ENCODE measurements at places on chromosomes 13 and 19.
A peak's percentile ranks its signal among the peaks of the same experiment; 100 is the strongest.

GRCh38 chr19:4641132-4641531 is 1.8 kb downstream of the TNFAIP8L1 start:
- DNase-seq: no peak

GRCh38 chr13:83819156-83819555 is 63.1 kb downstream of the SLITRK1 start:
- no peak for DNase-seq

- DNase-seq: no peak
These were observed 275.5 kb downstream of the ENOX1 start for GRCh38 chr13:43510956-43511901.

- peak; percentile 55 for DNase-seq
These were observed 217.4 kb downstream of the DLEU7 start for GRCh38 chr13:50626101-50626547.

- no peak for DNase-seq
These were observed 124.4 kb downstream of the RNF17 start for GRCh38 chr13:24888291-24888931.

DNA sequence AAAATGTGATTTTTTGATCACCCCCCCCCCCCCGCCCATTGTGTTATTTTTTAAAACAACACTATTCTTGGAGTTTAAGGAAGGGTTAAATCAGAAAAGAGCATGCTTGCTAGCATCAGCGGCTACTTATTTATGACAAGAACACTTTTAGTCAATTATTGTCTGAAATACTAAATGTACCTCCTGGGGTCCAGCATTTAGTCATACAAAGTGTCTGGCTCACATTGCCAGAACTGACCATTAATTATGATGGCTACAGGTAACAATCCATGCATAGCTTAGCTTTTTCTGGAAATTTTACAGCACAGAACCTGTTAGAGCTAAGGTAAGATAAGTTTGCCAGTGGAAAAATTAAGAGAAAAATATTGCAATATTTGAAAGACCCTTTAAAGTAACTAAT is 90.1 kb downstream of the PCDH9 start:
- no peak for DNase-seq

DNA sequence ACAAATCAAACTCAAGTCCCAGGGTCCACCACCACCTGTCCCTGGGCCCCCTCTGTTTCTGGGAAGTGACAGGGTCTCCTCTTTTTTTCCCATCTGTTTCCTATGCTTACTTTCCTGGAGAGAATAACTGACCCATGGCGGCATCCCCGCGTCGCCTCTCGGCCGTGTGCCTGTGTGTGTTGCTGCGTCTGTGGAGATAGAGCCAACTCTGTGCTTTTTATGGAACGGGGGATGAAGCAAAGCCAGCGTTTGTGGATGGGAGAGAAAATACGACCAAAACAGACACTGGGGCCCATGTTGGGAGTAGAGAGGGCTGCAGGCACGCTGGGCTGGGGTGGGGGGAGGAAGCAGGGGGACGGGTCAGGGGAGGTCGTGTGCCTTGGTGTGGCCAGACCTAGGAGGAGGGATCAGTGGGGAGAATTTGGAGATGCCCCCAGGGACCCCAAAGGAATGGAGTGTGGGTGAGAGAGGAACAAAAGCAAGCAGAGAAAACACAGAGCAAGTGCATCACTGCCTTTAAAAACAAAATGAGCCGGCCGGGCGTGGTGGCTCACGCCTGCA is 16.6 kb downstream of the PLK5 start:
- no peak for DNase-seq
